Lower lobe of right lung (tissue), 2 donors: ENCODE measurements at places on chromosomes 11 and 22.

- H3K27me3 ChIP-seq, result no peaks in the 10 kb centered on the region
- DNase-seq, result no peak
- H3K27ac ChIP-seq, result no peak overlapping the region
- no peaks in the 10 kb centered on the region for H3K4me1 ChIP-seq
- no peak overlapping the region for H3K4me3 ChIP-seq
- no peaks in the 10 kb centered on the region for H3K36me3 ChIP-seq
These were observed 432.2 kb upstream of the ANO3 start for GRCh38 chr11:25899617-25900160.

DNA sequence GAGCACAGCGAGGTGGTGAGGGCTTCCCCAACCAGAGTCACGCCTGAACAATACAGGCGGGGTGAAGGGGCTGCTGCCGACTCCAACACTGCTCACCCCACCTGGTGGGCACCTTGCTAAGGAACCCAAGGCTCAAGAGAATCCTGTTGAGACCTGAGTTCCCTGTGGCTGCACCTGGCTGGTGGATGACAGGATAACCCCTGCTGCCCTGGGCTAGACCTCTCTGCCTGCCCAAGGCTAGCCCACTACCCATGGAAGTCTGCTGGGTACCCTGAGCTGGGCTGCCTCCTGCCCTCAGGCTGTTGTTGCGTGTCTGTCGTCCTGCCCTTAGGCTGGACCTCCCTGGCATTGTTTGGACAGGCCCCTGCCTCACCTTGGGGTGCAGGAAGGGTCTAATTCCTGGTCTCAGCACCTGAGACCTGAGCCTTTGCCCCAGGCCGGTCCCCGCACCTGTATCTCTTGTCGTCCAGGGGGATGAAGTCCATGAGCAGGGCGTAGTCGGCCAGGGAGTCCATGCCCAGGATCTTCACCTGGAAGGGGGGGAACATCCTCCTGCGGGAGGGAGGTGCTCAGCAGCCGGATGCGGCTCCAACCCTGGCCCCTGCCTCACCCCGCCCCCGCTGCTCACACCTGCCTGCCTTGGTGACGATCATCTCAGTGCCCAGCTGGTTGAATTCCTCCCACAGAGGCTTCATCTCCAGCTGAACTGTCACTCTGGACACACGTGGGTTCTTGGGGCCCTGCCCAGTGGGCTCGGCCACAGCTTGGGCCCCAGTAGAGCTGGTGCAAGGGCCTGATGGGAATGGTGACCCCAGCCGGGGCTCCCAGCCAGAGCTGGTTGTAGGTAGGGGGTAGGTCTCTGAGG is 4.9 kb upstream of the NUDT8 start:
- no peaks in the 10 kb centered on the region for H3K36me3 ChIP-seq
- H3K27me3 ChIP-seq, result peaks cover 11% of the 10 kb centered on the region
- no peak overlapping the region for H3K27ac ChIP-seq

GRCh38 chr22:47304854-47305253 is 542.4 kb downstream of the TBC1D22A start:
- H3K4me3 ChIP-seq, result no peak overlapping the region
- H3K27me3 ChIP-seq, result no peaks in the 10 kb centered on the region
- no peak for DNase-seq

GRCh38 chr11:74675761-74676160 is 55.5 kb downstream of the CHRDL2 start:
- no peaks in the 10 kb centered on the region for H3K36me3 ChIP-seq
- no peaks in the 10 kb centered on the region for H3K4me1 ChIP-seq
- H3K27ac ChIP-seq, result no peak overlapping the region
- H3K4me3 ChIP-seq, result no peak overlapping the region
- H3K27me3 ChIP-seq, result no peaks in the 10 kb centered on the region
- DNase-seq, result no peak

GRCh38 chr22:46352276-46352675 is 16.8 kb downstream of the TRMU start:
- H3K36me3 ChIP-seq, result peaks cover 100% of the 10 kb centered on the region
- H3K4me1 ChIP-seq, result peaks cover 6% of the 10 kb centered on the region
- no peak overlapping the region for H3K27ac ChIP-seq
- DNase-seq, result peak; percentile 24

DNA sequence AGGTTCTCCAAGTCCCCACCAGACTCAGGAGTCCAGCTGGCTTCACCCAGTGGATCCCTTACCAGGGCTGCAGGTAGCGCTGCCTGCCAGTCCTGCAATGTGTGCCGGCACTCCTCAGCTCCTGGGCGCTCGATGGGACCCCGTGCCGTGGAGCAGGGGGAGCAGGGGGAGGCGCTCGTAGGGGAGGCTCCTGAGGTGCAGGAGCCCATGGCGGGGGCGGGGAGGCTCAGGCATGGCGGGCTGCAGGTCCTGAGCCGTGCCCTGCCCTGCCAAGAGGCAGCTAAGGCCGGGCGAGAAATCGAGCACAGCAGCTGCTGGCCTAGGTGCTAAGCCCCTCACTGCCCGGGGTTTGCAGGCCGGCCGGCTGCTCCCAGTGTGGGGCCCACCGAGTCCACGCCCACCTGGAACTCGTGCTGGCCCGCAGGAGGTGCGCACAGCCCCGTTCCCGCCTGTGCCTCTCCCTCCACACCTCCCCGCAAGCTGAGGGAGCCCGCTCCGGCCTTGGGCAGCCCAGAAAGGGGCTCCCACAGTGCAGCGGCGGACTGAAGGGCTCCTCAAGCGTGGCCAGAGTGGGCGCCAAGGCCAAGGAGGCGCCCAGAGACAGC is 792.9 kb upstream of the CCDC179 start:
- H3K4me3 ChIP-seq, result no peak overlapping the region
- DNase-seq, result peak; percentile 23
- H3K27ac ChIP-seq, result no peak overlapping the region
- no peaks in the 10 kb centered on the region for H3K36me3 ChIP-seq
- no peaks in the 10 kb centered on the region for H3K4me1 ChIP-seq
- no peaks in the 10 kb centered on the region for H3K27me3 ChIP-seq

DNA sequence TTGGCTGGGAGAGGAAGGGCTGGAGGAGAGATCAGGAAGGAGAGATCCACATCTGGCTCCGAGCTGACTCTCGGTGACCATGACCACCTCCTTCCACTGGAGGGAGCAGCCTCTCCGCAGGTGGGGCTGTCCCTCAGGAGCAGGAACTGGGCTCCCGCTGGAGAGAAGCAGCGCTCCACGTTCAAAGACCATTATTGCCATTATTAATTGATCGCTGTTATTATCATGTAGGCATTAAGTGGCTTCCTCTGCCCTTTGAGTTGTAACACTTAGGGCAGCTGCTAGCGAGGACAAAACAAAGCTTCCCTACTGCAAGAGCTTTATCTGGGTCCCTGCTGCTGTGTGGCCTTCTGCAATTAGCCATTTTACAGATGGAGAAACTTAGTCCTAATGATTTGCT is 251.9 kb downstream of the ST3GAL4 start:
- no peak overlapping the region for H3K27ac ChIP-seq
- peaks cover 6% of the 10 kb centered on the region for H3K27me3 ChIP-seq
- H3K4me1 ChIP-seq, result no peaks in the 10 kb centered on the region
- no peak for DNase-seq
- no peaks in the 10 kb centered on the region for H3K36me3 ChIP-seq
- H3K4me3 ChIP-seq, result no peak overlapping the region

GRCh38 chr11:131195661-131196517 is 174.5 kb upstream of the NTM start:
- peaks cover 8% of the 10 kb centered on the region for H3K4me1 ChIP-seq
- DNase-seq, result peak; percentile 61
- H3K4me3 ChIP-seq, result peak overlapping the region; percentile 19

- H3K4me3 ChIP-seq, result no peak overlapping the region
- no peaks in the 10 kb centered on the region for H3K4me1 ChIP-seq
- no peaks in the 10 kb centered on the region for H3K36me3 ChIP-seq
These were observed 49.7 kb upstream of the VPREB1 start for GRCh38 chr22:22194931-22195264.

DNA sequence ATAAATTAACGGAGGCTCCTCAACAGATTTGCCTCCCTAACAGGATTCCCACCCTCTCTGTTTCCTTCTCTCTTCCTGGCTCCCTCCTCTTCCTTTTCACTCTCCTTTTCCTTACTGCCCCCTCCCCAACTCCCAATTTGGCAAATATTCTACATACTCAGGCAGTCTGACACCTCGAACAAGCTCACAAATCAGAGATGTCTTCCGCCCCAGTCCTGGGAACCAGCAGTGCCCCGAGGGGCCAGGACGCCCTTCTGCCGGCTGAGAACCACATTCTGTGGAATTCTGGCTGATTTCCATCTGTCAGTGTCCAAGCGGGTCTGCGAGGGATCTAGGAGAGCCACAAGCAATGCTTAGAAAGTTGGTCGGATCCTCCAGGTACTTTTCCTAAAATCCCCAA is 94.0 kb downstream of the NTM start:
- H3K27me3 ChIP-seq, result peaks cover 28% of the 10 kb centered on the region
- no peak for DNase-seq
- no peak overlapping the region for H3K4me3 ChIP-seq

- DNase-seq, result no peak
- no peaks in the 10 kb centered on the region for H3K36me3 ChIP-seq
- no peak overlapping the region for H3K4me3 ChIP-seq
- H3K4me1 ChIP-seq, result no peaks in the 10 kb centered on the region
- H3K27me3 ChIP-seq, result no peaks in the 10 kb centered on the region
These were observed 104.1 kb downstream of the ATXN10 start for GRCh38 chr22:45775569-45776312.

GRCh38 chr11:116404462-116404798 is 368.4 kb downstream of the BUD13 start:
- no peak overlapping the region for H3K4me3 ChIP-seq
- no peaks in the 10 kb centered on the region for H3K27me3 ChIP-seq
- DNase-seq, result no peak

- H3K36me3 ChIP-seq, result no peaks in the 10 kb centered on the region
- no peak overlapping the region for H3K4me3 ChIP-seq
- H3K4me1 ChIP-seq, result peaks cover 6% of the 10 kb centered on the region
- H3K27me3 ChIP-seq, result peaks cover 4% of the 10 kb centered on the region
- DNase-seq, result no peak
These were observed 402.4 kb downstream of the MN1 start for GRCh38 chr22:27399161-27399560.

DNA sequence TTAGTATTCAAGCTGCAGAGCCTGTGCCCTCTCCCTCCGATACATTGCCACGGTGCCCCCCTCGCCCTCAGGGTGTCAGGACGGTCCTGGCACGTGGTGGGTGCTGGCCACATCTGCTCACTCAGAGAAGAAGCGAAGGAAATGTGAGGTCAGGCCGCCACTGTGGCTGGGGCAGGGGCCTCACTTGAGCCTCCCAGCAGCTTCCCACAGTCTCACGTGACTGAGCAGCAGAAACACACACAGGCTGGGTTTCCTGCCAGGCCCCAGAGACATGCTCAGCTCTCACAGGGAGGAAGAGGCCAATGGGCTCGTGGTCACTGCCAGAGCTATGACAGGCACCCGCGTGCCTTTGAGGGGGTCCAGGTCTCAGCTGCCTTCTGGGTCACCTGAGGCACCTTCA is 37.9 kb upstream of the PRR5 start:
- H3K27ac ChIP-seq, result peak overlapping the region; percentile 58
- DNase-seq, result peak; percentile 63
- peaks cover 34% of the 10 kb centered on the region for H3K4me1 ChIP-seq
- H3K36me3 ChIP-seq, result no peaks in the 10 kb centered on the region
- H3K4me3 ChIP-seq, result no peak overlapping the region

GRCh38 chr11:128029219-128029722 is 558.1 kb downstream of the ETS1 start:
- DNase-seq, result no peak
- H3K4me3 ChIP-seq, result no peak overlapping the region
- no peak overlapping the region for H3K27ac ChIP-seq
- no peaks in the 10 kb centered on the region for H3K4me1 ChIP-seq

DNA sequence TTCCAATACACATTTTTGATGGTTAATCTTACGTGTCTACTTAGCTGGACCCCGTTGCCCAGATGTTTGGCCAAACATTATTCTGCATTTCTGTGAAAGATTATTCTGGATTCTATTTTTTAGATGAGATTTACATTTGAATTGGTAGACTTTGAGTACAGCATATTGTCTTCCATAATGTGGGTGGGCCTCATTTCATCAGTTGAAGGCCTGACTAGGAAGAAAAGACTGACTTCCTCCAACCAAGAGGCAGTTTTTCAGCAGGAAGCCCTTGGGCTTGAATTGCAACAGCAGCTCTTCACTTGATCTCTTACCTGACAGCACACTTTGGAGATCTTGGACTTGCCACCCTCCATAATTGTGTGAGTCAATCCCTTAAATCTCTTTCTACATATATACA is 58.7 kb downstream of the FDX1 start:
- no peak for DNase-seq
- H3K27ac ChIP-seq, result no peak overlapping the region
- H3K4me1 ChIP-seq, result no peaks in the 10 kb centered on the region
- no peaks in the 10 kb centered on the region for H3K36me3 ChIP-seq
- H3K4me3 ChIP-seq, result no peak overlapping the region
